D341Med (cell line): ENCODE measurements at places on chromosomes 7 and 10.

DNA sequence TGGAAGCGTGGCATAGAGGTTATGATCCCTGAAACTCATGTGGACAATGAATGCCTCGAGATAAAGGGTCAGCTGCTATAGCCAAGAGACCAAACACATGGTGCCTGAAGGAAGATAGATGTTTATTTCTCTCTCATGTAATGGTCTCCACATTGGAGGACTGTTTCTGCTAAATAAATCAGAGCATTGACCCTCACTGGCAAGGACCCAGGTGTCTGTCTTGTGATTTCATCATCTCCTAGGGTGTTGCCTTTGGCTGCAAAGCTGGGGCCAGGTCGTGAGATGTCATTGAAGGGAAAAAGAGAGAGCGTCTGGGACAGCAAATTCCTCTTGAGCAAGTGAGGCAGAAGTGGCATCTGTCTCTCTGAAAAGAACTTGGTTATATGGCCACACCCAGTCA is 64.6 kb downstream of the JCAD start:
- DNase-seq: no peak

GRCh38 chr7:92720604-92721350 is 115.6 kb downstream of the CDK6 start:
- no peak for DNase-seq

GRCh38 chr7:134636008-134636449 is 10.6 kb upstream of the BPGM start:
- no peak for DNase-seq

GRCh38 chr7:154783281-154783909 is 219.5 kb downstream of the PAXIP1 start:
- no peak for DNase-seq

DNA sequence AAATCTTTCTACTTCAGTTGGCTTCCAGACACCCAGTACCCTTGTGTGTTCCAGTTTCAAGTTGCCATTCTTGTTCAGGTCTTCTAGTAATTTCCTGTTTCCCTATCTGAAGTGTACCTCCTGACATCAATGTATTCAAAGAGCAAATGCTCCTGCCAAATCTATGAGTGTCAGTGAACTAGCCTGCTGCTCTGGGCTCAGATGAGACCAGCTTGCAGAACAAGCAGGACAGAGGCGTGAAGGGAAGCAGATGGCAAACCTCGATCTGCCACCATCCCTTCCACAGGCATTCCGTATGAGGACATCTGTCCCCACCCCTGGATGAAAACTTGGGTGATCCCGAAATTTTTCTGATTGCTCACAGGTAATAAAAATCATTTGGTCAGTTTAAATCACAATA is 4.4 kb upstream of the MPP7 start:
- no peak for DNase-seq

GRCh38 chr10:34580214-34580613 is 234.9 kb downstream of the PARD3 start:
- no peak for DNase-seq

GRCh38 chr10:114412907-114413797 is 8.8 kb upstream of the AFAP1L2 start:
- no peak for DNase-seq
